IPS-NIHi11 (cell line): ENCODE measurements at places on chromosomes 1 and 21.
A peak's percentile ranks its signal among the peaks of the same experiment; 100 is the strongest.

DNA sequence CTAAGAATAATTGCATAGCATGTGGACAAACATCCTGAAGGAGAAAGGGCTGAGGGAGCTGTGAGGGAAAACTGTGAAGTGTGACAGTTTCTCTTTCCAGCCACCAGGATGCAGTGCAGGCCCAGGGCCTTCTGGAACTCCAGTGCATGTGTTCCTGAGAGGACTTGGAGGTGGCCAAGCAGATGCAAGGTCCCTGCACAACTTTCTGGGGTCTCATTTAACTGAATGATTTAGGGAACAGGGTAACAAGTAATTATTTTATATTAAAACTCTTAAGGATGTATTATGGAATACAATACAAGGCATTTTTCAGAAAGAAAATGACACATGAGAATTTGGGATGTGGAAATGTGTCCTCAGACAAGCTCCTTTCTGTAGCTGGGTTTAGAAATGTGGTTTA, 61.2 kb upstream of the MCOLN3 start:
- peak; percentile 77 for DNase-seq

DNA sequence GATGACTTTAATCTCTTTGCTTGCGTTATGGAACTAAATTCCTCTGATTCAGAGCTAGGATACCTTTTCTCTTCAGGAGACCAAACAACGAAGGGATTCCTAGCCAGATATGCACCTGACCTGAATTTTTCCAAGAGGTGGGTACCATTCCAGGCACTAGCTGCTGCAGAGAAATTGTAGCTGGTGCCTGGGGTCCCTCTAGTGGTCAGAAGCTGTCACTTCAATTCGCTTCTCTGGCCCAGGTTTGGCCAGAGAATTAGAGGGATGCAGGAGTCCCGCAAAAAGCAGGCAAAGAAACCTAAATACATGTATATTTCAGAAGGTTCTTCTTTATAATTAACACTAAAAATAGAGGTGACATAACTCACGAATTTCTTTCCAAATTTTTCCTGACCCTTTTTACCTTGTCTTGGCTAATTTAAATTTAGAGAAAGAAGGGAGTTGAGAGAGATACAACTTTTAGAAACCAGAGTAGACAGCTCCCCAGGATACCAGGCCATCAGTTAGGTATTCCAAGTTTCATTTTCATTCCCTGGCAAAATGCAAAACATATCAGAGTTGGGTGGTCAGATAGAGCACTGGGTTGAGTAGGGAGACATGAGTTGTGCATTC, 9.6 kb downstream of the ACKR1 start:
- peak; percentile 58 for DNase-seq

GRCh38 chr1:23793018-23793781, 2.3 kb downstream of the LYPLA2 start:
- DNase-seq = peak; percentile 41

GRCh38 chr1:183880531-183881243, 75.8 kb downstream of the RGL1 start:
- no peak for DNase-seq

DNA sequence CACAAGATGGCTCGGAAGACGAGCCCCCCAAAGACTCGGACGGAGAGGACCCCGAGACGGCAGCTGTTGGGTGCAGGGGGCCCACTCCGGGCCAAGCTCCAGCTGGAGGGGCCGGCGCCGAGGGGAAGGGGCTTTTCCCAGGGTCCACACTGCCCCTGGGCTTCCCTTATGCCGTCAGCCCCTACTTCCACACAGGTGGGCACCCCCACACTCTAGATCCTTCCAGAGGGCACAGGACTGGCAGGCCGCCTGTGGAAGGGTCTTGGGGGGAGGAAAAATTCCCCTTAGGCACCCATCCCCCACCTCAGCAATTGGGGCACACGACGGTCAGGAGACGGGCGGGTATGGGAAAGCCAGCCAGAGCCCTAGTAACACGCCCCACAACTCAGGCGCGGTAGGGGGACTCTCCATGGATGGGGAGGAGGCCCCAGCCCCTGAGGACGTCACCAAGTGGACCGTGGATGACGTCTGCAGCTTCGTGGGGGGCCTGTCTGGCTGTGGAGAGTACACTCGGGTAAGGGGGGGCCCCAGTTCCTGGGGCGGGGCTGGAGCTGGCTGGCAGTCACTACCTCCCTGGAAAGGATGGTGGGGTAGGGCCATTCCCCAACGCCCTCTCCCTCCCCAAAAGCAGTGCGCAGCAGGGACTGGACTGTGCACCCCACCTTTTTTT, 16.1 kb downstream of the NOC2L start:
- DNase-seq = no peak

DNA sequence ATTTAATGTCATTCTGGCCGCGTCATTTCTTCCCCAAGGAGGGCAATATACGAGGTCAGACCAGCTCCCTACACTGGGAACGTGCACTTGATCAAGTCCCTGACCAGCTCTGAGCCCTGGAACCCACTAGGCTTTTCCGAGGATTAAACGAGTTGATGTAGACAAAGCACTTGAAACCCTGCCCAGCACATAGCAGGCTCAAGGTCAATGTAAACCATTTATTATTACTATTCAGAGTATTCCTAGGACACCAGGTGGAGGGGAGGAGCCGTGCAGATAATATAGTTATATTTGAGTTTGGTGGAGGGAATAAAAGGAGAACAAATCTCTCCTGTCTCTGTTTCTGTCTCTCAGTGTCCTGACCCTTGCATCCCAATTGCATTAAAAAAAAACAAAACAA, 174.1 kb upstream of the IGSF21 start:
- no peak for DNase-seq

- no peak for DNase-seq
These were observed 69.9 kb upstream of the ADGRL2 start for GRCh38 chr1:81730881-81731280.

DNA sequence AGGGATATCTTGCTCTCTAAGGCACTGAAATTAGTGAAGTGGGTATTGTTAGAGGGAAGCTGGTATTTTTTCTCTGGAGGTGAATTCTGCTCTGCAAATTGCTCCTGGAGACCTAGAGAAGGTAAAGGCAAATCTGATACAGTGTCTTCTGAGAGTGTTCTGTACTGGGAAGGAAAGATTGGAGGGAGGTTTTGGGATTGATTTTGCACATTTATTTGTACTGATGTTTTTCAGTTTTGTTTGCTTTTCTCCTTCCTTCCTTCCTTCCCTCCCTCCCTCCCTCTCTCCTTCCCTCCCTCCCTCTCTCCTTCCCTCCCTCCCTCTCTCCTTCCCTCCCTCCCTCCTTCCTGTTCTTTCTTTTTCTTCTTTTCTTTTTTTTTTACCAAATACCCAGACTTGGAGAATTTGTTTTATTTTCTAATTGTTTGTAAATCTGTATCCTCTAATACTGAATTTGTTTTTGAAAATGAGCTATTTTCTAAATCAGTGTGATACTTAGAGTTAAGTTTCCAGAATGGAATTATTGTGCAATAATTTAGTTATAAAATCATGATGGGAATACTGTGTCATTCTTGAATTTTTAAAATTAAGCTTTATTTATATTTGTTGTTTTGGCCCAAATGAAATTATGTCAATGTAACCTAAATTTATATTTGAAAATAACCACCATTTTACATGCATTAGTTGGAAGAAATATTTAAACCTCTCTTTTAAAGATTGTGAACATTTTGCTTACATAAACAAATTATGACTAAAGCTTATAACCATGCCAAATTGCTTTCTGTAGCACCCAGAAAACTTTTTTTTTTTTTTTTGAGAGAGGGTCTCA, 4.9 kb downstream of the CMPK1 start:
- DNase-seq = no peak

- no peak for DNase-seq
These were observed 13.4 kb downstream of the L1TD1 start for GRCh38 chr1:62208087-62208486.

GRCh38 chr1:193417403-193417802, 231.0 kb upstream of the B3GALT2 start:
- no peak for DNase-seq

GRCh38 chr1:93080179-93080823, 1.2 kb downstream of the MTF2 start:
- DNase-seq = peak; percentile 23

GRCh38 chr1:238153253-238153652, 262.5 kb upstream of the ZP4 start:
- DNase-seq = no peak

GRCh38 chr1:44831516-44831915, 11.5 kb downstream of the PTCH2 start:
- DNase-seq = no peak

GRCh38 chr1:236997882-236998281, 6.4 kb downstream of the MT1HL1 start:
- DNase-seq = no peak

DNA sequence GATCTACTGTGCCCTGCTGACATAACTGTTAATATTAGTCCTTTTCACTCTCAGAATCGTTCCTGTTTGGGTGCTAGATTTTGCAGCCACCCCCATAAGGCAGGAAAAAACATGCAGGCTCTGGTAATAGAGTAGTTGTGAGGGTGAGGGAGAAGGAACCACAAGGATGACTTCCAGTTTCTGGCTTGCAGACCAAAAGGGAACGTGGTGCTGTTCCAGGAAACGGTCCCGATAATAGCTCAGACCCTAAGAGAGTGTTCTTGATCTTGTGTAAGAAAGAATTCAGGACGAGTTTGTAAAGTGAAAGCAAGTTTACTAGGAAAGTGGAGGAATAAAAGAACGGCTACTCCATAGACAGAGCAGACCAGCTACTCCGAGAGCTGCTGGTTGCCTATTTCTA, 50.7 kb upstream of the RHOU start:
- DNase-seq = no peak

DNA sequence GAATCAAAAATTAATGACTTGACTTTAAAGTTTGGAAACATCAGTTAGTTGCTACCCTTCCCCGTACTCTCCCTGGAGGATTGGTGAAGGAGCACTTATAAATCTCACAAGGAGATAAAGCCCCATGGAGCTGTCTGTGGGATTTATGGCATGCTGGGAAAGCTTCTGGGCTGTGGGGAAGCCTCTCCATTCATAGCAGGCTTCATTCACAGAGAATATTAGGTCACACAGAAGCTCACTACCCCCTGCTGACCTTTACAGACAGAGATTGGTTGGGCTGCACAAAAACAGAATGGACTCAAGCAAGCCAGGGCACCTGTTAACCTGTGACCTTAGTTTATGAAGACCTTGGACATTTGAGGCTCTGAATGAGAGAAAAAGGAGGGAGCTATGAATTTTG, 32.1 kb downstream of the RGL1 start:
- no peak for DNase-seq

GRCh38 chr1:185632659-185633423, 101.3 kb upstream of the HMCN1 start:
- no peak for DNase-seq

- no peak for DNase-seq
These were observed 83.2 kb downstream of the APP start for GRCh38 chr21:26087223-26087918.

- peak; percentile 31 for DNase-seq
These were observed 12.9 kb upstream of the LELP1 start for GRCh38 chr1:153190373-153190772.

DNA sequence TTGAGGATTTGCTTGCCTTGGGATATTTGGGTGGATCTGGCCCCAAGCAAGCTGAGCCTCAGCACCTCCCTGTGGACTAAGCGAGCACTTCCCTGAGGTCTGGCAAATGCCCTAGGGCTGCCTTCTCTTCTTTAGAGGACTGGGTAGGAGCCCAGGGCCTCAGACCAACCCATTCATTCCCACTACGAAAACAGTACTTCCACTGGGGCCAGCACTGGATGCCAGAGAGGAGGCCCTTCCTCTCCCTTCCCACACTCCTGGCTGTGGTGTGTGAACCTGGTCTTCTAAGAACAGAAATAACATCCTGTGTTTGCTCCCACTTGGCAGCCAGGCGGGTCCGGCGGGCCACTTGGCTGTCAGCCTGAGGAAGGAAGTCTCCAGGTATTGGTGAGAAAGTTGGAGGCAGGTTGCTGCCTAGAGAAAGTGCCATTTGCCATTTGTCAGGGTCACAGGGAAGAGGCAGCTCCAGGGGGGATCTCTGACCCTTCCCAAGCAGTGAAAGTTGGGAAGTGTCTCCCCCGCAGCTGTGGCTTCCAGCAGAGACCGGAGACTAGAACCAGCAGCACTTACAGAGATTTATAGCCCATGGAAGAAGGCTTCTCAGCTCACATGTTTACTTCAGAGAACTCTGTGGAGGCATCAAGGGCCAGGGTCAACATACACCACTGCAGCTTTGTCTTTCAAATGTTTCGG, 323.5 kb downstream of the SIPA1L2 start:
- DNase-seq = peak; percentile 58

DNA sequence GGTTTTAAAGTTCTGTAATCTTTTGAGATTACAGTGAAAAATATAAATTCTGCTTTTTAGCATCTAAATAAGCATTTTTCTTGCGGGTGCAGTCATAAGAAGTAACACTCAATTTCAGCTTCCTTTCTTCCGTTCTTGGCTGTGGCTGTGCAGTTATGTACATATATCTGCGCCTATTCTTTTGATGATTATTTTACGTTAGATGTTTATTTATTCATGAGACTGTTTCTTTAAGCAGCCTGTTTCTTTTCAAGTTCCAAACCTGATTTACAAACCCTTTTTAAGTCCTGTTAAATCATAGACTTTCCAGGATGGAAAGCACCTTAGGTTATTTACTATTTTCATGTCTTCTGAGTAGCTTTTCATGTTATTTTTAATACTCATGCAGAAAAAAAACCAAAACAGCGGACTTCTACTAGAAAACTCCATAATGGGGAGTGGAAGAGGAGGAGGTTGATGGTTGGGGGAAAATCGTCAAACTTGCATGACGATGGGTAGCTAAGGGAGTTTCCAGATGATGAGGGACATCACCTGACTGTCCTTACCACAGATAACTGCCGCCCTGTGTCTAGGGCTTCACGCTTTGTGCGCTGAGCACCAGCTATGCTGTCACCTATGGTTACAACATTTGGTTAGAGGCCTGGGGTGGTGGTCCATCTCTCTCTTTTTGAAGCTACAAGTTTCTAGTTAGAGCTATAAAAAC, 2.6 kb downstream of the PRDM2 start:
- DNase-seq = no peak

GRCh38 chr1:218395916-218396315, 50.8 kb downstream of the TGFB2 start:
- no peak for DNase-seq

DNA sequence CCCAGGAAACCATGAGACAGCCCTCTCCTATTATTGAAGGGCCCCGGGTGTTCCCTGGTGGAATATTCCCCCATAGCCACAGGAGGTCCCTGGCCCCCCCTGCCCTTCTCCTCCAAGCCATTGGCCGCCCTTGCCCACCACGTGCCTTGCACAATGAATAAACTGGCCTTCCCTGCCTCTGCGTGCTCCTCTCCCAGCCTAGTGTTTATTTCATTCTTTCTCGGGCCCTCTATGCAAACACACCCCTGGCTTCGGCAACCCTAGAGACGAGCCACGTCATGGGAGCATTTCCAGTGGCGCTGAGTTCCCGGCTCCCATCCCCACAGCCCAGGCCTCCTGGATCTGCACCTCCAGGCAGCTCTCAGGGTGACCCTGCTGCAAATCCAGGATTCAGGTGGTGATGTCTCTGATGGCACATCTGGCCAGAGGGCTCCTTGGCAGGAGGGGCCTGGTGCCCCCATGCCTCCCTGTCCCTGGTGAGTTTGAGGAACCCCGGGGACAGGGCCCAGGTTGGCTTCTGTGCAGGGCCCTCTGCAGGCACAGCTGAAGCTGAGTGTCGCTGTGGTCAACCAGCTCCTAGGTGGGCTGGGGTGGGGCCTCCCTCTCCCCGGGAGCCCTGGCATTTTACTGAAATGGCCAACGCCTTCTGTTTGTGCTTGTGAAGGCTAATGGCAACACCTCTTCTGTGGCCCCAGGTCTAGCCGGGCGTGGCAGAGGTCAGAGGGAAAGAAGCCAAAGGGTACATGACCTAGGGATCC, 6.2 kb downstream of the KRTAP10-12 start:
- DNase-seq = no peak
